ENCODE measurements at places on chromosomes 3 and 15.

- DNase-seq: no peak
Observed at GRCh38 chr3:11307830-11308432, 35.7 kb downstream of the ATG7 start.

- no peak for DNase-seq
Observed at GRCh38 chr3:155335724-155336354, 42.4 kb upstream of the STRIT1 start.

DNA sequence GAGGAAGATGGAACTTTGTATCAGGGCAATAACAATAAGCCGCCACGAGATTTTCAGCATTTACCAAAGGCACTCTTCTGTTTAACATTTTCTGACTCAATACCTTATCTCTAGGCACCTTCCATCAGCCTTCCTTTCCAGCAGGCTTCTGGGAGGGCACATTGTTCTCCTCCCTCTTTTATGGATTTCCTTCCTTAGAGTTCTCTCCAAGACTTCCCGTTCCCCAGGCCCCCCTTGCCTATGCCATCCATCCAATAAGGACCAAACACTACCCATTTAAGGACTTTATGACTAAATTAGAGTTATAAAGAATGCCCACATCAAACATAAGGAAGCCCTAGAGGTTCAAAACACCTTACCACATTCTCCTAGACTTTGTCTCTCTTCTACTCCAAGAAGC lies 71.0 kb upstream of the ACP3 start:
- DNase-seq: no peak

- no peak for DNase-seq
Observed at GRCh38 chr3:18351823-18352744, 73.1 kb downstream of the SATB1 start.

DNA sequence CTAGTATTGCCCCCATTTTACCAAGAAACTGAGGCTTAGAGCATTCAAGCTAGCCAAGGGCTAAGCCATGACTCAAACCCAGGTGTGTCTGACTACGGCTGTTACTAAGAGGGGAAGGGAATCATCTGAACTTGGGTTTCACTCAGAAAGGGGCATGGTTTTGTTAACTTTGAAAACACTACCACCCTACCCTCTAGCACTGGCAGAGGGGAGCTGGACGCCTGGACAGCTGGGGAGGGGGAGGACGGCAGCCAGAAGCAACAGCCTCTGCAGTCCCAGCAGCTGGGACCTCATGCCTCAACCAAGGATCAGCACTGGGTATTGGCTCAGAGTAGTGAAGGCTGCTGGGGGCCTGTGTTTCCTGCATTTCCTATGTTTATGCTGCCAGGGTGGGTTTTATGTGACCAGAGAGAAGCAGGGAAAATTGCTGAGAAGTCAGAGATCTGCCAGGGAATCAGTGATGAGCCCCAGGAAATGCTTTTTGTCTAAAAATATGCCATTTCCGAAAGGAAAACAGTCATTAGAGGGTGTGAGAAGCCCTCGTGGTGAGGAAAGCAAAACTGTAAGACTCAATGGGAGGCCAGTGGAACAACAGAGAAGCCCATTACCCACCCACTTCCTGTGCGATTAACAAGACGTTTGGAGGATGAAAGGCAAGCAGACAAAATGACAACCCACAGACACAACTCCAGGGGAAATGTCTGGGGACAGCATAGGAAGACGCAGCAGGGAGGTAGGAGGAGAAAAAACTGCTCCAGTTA lies 41.2 kb downstream of the LIPC start:
- DNase-seq: no peak
